Fibroblast of lung (primary cell): ENCODE measurements at places on chromosomes 11 and 22. TPM values are rescaled to one million over a fixed set of nuclear protein-coding genes. Genes with fewer than 3 reads are reported as not detected.

DNA sequence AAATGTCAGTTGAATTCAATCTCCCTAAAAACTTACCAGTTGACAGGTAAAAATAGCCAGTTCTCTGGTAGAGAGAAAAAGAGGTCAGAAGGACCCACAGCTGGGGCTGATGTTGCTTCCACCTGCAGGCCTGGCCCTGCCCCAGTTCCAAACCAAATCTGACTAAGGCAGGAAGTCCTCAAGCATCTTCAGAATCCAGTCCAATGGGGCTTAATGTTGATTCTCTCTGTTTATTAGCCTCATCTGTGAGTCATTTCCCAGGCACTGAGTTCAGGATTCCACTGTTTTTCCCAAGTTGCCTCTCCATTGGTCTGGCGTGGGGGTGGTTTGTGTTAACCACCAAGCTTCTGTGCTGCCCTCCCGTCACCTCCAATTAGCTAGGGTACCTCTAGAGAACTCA lies 601.8 kb downstream of the INSC start:
- peak; percentile 71 for DNase-seq

DNA sequence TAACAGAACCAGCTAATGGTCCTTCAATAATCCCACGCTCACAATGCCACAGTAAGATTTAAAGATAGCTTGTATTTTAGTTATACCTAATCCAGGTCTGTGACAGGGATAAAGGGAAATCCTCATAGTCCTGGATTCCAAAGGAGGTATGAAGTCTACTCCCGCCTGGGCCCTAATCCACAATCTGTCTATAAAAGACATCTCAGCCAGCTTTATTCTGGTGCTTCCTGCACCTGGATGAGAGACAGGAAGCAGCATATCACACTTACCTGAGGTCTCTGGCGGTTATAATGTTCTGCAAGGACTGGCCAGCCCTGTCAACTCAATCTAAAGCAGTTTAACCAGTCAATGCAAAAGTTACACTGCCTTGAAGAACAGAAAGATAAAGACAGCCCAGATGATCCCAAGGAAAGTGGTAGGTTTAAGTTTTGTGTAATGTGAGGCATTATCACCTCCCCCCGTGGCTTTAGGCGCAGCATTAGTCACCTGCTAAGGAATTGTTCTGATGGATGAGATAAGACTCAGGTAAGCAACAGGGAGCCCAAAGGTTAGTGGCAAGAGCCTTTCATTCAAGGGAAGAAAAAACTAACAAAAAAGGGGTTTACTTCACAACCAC lies 57.6 kb downstream of the PLEKHA7 start:
- no peak for DNase-seq

NPAS4 gene
- total RNA-seq = not detected in 2 replicates

- no peak for DNase-seq
Observed at GRCh38 chr11:123211149-123211852, 16.3 kb upstream of the CLMP start.
